ENCODE measurements at places on chromosomes 6 and 20. TPM values are rescaled to one million over a fixed set of nuclear protein-coding genes. Genes with fewer than 3 reads are reported as not detected.

Gene CST2
- 0.62 TPM for total RNA-seq

Gene RAET1L
- total RNA-seq, result 0.44 TPM

Gene BPI
- total RNA-seq, result not detected

Gene KHDC1L
- total RNA-seq, result not detected

Gene PPT2
- total RNA-seq, result 6.9 TPM

Gene CD109
- 78.3 TPM for total RNA-seq

Gene CLDN20
- total RNA-seq, result not detected

Gene PTGIS
- not detected for total RNA-seq

Gene PRDM1
- total RNA-seq, result 7.7 TPM

Gene MOG
- total RNA-seq, result not detected

Gene LRRN4
- total RNA-seq, result not detected

Gene PI16
- not detected for total RNA-seq

Gene TFAP2D
- not detected for total RNA-seq

Gene SUMO4
- total RNA-seq, result not detected

Gene SRSF12
- 1.6 TPM for total RNA-seq

Gene FOXF2
- 14.4 TPM for total RNA-seq

Gene TRIM40
- not detected for total RNA-seq

Gene FOXQ1
- total RNA-seq, result 4.8 TPM

Gene CLPSL2
- 0.99 TPM for total RNA-seq

Gene PGC
- 0.08 TPM for total RNA-seq

Gene FAM8A1
- total RNA-seq, result 3.4 TPM

Gene PBOV1
- not detected for total RNA-seq

Gene WFDC12
- not detected for total RNA-seq

Gene NKX2-4
- not detected for total RNA-seq

Gene CDC40
- total RNA-seq, result 11.0 TPM

Gene OR12D3
- total RNA-seq, result not detected

Gene ARFGEF3
- 0.51 TPM for total RNA-seq

Gene SOBP
- total RNA-seq, result 0.75 TPM

Gene SIM1
- total RNA-seq, result not detected

Gene SIRPA
- total RNA-seq, result 20.8 TPM

Gene NUP43
- total RNA-seq, result 15.6 TPM

Gene TP53INP2
- 6.6 TPM for total RNA-seq

Gene FAM83D
- total RNA-seq, result 69.8 TPM

Gene FAM209A
- total RNA-seq, result 0.44 TPM
